GM04504 (cell line): ENCODE measurements at places on chromosomes 11 and 22.

DNA sequence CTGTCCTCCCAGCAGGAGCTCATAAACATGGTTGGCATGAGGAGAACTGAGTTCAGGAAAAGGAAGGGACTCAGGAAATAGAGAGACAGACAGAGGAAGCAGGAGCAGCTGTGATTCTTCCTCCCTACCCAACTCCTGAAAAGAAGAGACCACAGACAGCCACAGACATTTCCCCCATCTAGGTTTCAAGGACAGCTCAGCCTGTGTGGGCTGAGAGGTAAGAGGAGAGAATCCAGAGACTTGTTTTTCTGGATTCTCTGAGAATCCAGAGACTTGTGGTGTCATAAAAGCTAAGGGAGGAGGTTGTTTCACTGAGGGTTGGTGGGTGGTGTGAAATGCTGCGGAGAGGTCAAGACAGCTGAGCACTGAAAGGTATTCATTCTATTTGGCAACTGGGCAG is 19.0 kb upstream of the STK33 start:
- DNase-seq, result no peak

GRCh38 chr11:1299621-1300020 is 9.8 kb downstream of the TOLLIP start:
- no peak for DNase-seq

DNA sequence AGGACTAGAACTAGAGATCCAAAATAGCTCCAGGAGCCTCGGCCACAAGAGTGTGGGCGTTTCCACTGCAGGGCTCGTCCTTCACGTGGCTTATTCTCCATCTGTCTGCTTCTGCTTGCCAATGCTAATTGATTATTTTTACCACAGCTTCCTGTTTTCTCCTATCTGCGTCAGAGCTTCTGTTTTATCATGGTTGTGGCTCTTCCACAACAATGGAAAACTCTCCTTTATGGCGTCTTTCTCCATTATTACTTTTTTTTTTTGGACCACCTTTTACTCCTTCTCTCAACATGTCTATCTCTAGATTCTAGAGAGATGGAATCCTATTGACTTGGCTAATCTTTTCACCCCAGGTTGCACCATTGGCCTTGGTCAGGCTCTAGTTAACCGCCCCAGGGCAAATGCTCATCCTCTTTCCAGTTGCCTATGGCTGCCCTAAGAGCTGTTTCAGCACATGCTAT is 25.9 kb downstream of the CAT start:
- DNase-seq, result no peak

DNA sequence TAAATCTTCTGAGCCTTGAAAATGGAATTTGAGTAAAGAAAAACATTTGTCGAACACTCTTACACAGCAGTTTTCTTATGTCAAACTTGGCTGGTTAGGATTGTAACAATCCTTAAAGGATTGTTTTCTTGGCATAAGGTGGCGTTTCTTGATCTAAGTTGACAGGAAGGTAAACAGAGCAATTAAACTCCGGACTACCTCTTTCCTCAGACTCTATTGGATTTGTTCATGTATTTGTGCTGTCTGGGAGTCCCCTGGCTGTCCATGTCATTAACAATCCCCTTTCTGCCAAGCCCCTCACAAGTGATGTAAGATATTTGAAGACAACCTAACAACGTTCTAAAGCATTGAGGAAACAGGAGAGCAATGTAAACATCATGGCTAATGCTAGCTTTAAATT is 222.5 kb upstream of the SNX19 start:
- no peak for DNase-seq

DNA sequence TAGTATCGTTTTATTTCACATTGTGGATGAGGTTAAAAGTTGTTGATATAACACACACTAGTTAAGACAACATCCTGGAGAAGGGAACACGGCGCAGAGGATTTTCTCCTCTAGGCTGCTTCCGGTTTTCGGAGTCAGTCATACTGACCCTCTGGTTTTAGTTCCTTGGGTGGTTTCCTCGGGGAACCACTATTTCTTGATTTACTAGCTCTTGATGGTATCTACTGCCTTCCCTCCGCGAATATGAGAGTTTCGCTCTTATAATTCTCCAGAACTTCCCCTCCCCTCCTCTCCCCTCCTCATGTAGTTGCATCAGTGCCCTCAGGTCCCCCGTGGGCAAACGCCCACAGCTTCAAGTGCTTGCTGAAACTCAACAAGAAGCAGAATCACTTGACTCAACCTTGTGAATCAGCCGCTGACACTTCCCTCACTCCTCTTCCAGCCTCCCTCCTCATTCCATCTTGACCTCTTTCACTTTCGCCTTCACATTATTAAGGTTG is 15.9 kb upstream of the APOBEC3A start:
- DNase-seq, result no peak

GRCh38 chr22:27454807-27455450 is 346.6 kb downstream of the MN1 start:
- DNase-seq, result no peak

- DNase-seq, result no peak
Measured at GRCh38 chr11:119530509-119530908, 107.5 kb upstream of the THY1 start.

- no peak for DNase-seq
Measured at GRCh38 chr11:118095493-118095892, 8.7 kb upstream of the SMIM35 start.

GRCh38 chr22:43287441-43287840 is 55.7 kb downstream of the SCUBE1 start:
- DNase-seq, result no peak

GRCh38 chr22:38569181-38569971 is 607 bp downstream of the DMC1 start:
- no peak for DNase-seq

DNA sequence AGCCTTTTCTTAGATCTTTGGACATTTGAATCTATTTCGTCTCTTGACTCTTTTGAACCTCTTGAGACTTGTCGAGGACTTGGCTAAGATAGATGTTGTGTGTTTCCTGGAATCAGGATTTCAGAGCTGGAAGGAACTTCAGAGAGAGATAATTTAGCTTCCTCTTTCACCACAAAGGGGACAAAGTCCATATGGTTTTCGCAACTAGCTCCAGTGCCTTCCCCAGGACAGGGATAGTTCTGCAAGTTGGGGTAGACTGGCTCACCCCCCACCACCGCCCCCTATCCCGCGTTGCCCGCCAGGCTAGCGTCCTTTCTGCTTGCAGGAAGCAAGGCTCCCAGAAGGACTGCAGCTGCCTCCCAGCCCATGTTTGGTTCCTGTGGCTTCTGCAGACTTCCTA is 75.7 kb upstream of the MYO18B start:
- no peak for DNase-seq

GRCh38 chr22:44173154-44173553 is 7.6 kb upstream of the PARVG start:
- no peak for DNase-seq

GRCh38 chr22:31083377-31083768 is 2.3 kb downstream of the SMTN start:
- DNase-seq, result no peak

- DNase-seq, result no peak
Measured at GRCh38 chr11:95461858-95462257, 230.9 kb upstream of the SESN3 start.

GRCh38 chr22:33563220-33563964 is 356.9 kb downstream of the LARGE1 start:
- DNase-seq, result no peak

DNA sequence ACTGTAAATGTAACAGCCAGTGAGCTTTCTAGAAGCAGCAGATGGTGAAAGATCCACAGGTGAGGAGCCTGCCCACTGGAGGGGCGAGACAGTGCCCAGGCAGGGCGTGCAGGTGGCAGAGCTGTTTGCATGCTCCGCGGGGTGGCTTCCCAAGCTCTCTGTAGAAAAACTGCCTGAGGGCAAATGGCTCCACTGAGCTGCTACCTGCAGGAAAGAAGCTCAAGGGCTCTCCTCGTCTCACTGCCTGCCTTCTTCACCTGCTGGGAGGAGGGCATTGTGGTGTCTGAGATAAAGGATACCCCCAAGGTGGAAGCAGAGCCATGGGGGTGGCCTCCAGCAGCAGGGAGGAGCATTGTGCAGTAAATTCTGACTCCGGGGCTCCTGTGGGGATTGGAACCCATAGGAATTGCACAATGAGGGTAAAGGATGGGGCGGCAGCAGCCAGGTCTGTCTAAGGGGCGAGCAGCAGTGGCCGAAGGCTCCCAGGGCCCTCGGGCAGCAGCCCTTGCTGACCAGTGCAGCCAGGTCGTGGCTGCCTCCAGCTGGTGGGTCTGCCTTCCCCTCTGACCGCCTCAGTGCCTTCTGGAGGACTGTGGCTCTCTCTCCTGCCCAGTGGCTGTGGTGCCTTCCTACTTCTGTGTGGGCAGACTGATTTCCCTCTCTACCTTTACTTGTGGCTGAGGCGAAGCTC is 28.0 kb upstream of the CABP7 start:
- no peak for DNase-seq

DNA sequence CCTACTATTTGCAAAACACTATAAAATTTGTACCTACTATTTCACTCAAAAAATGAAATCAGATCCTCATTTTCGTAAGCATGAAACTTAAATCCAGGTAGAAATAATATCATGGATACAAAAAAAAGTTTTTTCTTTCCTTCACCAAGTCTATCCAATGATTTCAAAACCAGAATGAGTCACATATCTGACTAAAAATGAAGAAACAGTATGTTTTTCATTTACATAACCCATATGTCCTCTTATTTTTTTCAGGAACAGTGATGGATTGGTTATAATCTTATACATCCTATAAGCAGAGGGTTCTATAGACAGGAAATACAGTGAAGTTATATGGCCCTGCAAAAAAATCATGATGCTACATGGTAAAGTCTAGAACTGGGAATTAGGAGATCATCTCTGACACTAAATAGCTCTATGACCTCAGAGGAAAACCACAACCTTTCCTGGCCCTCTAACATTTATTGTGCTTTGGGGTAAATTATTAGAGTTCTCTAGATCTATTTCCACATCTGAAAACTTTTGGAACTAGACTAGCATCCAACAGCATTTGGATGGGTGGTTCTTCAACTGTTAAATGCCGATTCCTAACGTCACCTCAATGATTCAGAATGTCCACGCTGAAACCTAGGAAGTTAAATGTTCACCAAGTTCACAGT is 10.9 kb downstream of the MTMR2 start:
- DNase-seq, result peak; percentile 56
